ENCODE measurements at places on chromosomes 2 and 18.
A peak's percentile ranks its signal among the peaks of the same experiment; 100 is the strongest.

- no peak for DNase-seq
Measured at GRCh38 chr18:34283506-34283905, 58.8 kb upstream of the NOL4 start.

GRCh38 chr18:11156978-11157377, 7.6 kb upstream of the PIEZO2 start:
- no peak for DNase-seq

- DNase-seq = no peak
Measured at GRCh38 chr2:151851761-151852160, 23.5 kb upstream of the ARL5A start.

DNA sequence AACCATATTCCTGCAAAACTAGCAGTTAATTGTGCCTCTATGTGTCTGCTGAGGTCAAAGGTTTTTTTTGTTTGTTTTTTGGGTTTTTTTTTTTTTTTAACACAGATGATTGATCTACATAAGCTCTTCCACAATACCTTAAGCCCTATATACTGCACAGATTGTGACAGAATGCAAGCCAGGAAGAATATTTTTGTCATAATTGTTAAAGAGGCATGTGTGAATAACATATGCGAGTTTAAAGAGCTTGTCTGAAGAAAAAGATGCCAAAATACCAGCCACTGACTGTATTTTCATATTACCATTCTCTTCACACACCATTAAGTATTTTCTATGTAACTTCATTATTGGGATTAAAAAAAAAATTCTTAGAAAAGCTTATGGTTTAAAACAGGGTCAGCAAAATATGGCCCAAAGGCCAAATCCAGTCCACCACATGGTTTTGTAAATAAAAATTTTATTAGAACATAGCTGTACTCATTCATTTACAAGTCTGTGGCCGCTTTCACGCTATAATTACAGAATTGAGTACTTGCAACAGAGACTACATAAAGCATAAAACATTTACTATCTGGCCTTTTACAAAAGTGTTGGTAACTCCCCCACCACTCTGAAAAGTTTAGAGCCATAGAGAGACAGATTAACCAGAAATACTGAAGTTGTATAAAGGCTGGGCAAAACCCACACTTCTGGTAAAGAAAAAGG, 89.9 kb downstream of the TRIP12 start:
- no peak for DNase-seq

GRCh38 chr2:167191588-167191987, 303.3 kb downstream of the XIRP2 start:
- DNase-seq = no peak

DNA sequence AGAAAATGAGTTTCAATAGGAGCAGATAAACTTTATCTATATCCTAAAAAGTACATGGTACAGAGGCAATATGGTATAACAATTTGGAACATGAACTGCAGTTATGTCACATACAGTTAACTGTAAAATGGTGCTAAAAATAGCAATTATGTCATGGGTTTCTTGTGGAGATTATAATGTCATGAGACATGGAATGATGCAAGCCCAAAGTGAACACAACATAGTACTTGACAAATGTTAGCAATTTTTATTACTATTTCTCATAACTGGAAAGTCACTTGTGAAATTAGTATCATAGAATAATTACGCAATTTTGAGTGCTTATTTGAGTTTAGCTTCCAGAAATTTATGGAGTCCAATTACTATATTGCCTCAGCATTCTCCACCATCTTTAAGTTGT, 1263.4 kb downstream of the DSC3 start:
- no peak for DNase-seq

- no peak for DNase-seq
Measured at GRCh38 chr2:18209934-18210639, 331.6 kb downstream of the KCNS3 start.

- DNase-seq = peak; percentile 8
Measured at GRCh38 chr2:19673213-19673791, 228.5 kb downstream of the TTC32 start.

- DNase-seq = no peak
Measured at GRCh38 chr2:121220995-121221394, 64.0 kb downstream of the TFCP2L1 start.

GRCh38 chr18:50199921-50200320, 5.0 kb upstream of the MYO5B start:
- no peak for DNase-seq
